HepG2 (cell line): ENCODE measurements at places on chromosomes 3 and 15. TPM values are rescaled to one million over a fixed set of nuclear protein-coding genes. Genes with fewer than 3 reads are reported as not detected.

Gene CCR9
- total RNA-seq: not detected in 2 replicates

Gene GRIP2
- total RNA-seq: 0.08 and 0.24 TPM in 2 replicates

Gene COL6A6
- not detected in 2 replicates for total RNA-seq

Gene TM4SF18
- not detected in 2 replicates for total RNA-seq

Gene CHRD
- 3.4 and 22.2 TPM in 2 replicates for total RNA-seq
